ENCODE measurements at places on chromosomes 7 and 10.

- no peak for DNase-seq
Observed at GRCh38 chr10:75150656-75151055, 39.2 kb downstream of the SAMD8 start.

DNA sequence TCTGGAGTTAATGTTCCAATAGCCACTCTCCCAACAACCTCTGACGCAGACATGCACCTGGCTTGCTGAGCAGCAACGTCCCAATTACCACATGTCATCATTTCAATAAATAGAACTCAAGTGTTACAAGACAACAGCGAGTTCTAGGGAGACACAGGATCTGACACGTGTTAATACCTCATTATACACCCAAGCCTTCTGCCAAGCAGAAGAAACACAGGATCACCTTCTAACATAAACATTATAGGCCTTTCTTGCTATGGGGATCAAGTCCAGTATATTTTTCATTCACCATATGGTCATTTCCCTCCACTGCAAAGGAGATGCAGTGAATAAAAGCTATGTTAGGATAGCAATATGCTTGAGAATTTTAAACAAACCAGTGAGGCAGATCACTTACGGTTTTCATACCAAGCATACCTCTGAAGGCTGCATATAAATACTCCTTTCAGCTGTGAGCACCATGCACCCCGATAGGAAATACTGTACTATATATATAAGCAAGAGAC lies 74.2 kb downstream of the JAZF1 start:
- DNase-seq = no peak

DNA sequence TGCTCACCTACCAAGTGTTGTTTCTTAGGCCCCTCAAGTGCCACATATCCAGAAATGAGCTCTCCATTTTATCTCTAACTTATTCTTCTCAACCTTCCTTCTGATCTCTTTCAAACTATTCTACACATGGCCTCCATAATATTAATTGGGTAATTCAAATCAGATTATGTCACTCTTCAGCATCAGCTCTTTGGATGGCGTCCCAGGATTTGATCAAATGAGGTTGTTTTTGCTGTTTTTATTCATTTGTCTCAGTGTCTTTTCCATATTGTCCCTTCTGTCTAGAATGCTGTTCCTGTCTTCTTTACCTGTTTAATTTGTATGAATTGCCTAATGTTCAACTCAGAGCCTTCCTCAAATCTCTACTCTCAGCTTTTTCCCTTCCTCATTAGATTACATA lies 234.6 kb upstream of the CXCL12 start:
- DNase-seq = no peak

GRCh38 chr10:37857287-37858211 lies at the start of gene ZNF248:
ZNF248 (minus strand) TSS chr10:37857610; CDS start chr10:37856310, 1,300 bp downstream.
- DNase-seq = peak; percentile 92

GRCh38 chr10:118799777-118800176 lies 45.0 kb upstream of the CACUL1 start:
- DNase-seq = no peak

GRCh38 chr7:138917771-138918170 lies 63.4 kb downstream of the KIAA1549 start:
- no peak for DNase-seq

- DNase-seq = no peak
Observed at GRCh38 chr10:121860810-121861209, 67.0 kb downstream of the ATE1 start.

- no peak for DNase-seq
Observed at GRCh38 chr10:3624367-3624766, 160.6 kb downstream of the KLF6 start.

- no peak for DNase-seq
Observed at GRCh38 chr7:123502201-123502600, 32.2 kb downstream of the IQUB start.

DNA sequence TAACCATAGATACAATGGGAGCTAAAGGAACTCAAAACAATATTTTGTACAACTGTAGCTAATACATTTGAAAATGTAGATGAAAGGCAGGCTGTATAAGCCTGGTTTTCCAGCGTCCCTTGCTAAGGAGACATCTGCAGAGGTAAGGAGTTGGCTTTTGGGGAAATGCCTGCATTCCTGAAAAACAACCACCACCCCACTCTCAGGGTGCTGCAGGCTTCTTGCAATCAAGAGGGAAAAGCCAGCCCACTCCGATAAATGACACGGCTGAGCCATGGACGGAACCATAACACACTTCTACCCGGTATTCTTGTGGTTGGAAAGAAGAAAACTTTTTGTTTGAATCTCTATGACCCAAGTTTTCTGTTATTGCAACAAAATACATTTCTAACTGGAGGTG lies 200.3 kb downstream of the TEX36 start:
- DNase-seq = no peak

DNA sequence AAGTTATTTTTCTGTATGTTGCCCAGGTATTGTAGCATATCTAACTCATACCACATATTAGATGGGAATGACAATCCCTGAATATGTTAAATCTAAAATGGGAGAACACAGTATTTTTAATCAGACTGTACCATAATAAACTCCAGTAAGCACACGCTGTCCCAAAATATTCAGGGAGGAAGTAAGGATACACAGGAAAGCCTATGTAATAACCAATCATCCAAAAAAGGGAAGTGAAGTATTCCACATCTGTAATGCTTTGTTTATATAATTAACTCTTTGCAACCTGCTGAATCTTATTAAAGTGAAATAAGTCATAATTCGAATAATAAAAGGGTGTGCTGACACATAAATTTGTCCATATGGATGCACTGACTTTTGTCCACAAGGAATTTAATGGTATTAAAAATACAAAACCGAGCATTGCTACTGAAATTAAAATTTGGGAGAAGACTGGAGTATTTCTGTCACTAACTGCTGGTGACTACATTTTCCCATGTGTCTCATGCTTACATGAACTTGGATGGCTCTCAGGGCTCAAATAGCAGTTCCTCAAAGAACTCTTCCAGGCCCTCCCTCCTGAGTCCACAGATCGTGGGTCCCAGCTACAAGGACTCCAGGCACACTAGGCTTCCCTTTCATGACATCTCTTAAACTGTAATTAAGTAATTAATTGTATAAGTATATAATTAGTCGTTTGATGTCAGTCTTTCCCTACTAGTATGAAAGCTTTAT lies 120.6 kb downstream of the NEBL start:
- DNase-seq = no peak

DNA sequence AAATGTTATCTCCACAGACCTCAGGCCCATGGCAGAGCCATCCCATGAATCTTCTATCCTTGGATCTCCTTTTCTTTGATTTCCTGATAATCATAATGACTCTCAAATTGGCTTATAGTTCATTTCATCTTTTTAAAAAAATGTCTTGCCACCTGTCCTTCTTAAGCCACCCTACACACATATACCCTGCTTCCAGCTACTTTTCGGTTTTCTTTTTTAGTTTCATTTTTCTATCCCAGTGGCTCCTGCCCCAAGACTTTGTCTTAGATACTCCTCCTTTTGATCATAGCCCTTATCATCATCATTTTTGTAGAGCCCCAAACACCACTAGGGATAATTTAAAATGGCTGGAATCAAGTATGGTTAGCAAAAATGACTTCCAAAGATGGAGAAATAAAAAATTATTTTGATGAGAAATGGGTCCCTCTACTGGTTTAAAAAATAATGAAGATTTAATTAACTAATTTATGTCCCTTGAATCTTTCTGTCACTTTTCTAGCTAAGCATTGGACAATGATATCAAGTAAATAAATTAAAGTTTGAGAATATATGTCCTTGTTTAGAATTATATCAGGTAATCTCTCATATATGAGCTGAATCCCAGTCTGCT lies 277.3 kb upstream of the SEMA3D start:
- no peak for DNase-seq

- DNase-seq = no peak
Observed at GRCh38 chr10:75292794-75293445, 57.2 kb upstream of the COMTD1 start.

DNA sequence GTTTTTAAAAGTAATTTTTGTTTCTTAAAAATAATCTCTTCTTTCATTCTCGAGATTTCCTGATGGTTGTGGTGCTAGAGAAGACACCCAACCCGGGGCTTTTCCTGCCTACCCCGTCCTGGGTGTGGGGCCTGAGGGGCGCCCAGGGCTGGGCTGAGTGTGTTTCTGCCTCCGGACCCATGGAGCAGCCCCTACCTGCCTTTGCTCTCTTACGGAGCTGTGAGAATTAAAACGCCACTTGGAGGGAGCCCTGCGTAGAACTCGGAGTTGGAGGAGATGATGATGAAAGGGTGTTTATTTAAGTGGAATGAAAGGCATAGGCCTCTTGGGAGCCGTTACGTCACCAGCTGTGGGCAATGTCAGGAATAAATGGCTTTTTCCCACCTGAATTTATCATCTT lies 261.8 kb upstream of the SHH start:
- DNase-seq = no peak

- DNase-seq = no peak
Observed at GRCh38 chr10:30823651-30824050, 194.1 kb upstream of the LYZL2 start.

GRCh38 chr7:66125052-66125694 lies 10.5 kb downstream of the CRCP start:
- no peak for DNase-seq

- DNase-seq = no peak
Observed at GRCh38 chr10:104043854-104044253, 41.8 kb downstream of the COL17A1 start.

GRCh38 chr10:127410030-127410429 lies 139.1 kb upstream of the NPS start:
- no peak for DNase-seq

DNA sequence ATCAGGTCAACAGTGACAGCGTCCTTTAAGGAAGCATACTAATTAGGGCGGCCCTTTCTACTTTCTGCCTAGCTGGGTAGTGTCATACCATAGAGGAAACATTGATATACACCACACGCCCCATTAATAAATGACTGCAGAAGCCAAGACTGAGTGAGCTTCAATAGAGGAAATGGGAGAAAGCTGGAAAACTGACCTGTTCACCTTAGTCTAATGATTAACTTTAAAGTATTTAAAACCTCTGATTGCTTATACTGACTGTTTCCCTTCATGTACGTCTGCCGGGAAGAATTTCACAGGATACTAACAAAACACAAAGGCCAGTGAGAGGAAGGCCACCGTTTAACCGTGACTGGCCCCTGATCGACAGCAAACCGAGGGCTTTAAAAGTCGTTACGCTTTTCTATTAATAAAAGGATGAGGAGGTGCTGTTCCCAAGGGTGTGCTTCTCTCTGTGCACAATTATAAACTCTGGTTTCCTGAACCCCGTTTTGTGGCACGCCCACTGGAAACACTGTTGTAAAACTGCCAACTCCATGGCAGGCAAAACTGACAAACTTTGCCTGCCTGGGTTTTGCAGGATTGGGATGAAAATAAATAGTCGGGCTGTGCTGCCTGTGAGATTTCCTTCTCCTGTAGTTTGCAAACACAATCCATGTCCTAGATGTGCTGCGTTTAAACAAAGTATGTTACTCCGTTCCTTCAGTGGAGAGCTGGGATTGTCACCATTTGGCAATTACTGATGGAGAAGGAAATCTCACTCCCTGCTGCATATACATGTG lies 137.6 kb downstream of the NRP1 start:
- DNase-seq = no peak

DNA sequence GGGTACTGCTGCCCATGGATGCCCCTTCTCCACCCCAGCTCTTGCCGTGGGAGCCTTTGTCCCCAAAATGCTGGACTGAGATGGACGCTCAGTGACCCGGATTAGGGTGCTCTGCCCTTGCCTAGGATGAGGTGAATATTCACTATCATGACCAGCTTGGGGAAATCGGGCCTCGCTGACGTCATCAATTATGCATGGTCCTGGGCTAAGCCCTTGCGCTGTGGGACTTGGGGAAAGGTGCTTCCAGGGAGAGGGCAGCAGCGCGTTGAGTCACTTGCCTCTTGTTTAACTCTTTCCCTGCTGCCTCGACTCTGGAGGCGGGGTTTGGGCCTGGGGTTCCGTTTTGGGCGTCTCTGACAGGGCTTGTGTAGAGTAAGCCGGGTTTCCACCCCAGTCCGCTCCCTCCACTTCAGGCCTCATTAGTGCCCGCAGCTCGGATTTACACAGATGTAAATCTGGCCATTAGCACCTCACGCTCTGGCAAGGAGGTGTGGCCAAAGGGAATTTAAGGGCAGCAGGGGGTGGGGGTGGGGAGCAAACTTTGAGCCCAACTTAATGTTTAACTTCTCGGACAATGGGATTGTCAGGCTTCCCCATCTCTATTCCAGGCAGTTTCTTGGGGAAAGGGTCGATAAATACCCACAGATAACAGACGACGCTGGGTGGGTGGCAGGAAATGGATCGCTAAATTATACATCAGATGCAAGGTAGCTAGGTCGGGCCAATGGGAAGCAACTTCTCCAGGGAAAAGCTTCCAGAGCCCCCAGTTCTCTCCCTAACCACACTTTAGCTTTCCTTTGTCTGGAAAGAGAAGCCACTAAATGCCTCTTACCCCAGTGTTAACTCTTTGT lies 51.3 kb upstream of the TCF7L2 start:
- no peak for DNase-seq

- no peak for DNase-seq
Observed at GRCh38 chr7:94303118-94303517, 91.6 kb upstream of the COL1A2 start.

GRCh38 chr10:76514321-76514720 lies 1082.9 kb downstream of the LRMDA start:
- no peak for DNase-seq

DNA sequence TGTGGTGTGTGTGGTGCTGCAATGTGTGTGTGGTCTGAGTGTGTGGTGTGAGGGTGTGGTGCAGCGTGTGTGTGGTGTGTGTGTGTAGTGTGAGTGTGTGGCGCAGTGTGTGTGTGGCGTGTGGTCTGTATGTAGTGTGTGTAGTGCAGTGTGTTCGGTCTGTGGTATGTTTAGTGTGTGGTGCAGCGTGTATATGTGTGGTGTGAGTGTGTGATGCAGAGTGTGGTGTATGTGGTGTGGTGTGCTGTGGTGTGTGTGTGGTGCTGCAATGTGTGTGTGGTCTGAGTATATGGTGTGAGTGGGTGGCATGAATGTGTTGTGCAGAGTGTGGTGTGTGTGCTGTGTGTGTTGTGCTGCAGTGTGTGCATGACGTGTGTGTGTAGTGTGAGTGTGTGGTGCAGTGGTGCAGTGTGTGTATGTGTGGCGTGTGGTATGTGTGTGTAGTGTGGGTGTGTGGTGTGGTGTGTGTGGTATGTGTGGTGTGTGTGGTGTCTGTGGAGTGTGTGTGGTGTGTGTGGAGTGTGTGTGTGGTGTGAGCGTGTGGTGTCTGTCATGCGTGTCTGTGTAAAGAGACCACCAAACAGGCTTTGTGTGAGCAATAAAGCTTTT lies 31.0 kb upstream of the PODXL start:
- no peak for DNase-seq

DNA sequence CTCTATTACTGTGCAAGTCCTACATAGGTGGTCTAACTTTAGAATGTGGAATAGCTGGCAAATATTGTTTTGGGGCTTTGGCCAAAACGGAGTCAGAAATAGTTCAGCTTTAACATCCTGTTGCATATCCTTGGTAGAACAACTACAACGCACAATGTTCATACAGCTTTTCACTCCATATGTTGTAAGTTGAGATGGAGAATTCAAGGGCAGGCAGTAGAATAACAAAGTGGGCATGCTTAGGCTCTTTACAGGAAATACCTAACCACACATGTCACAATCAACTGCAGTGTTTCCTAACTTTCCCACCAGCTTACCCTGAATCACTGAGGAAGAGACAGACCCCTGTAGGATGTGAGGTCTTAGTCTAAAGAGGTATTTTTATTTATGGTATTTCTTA lies 122.3 kb downstream of the PPP1R3A start:
- DNase-seq = no peak
